NCI-H1048 (cell line): ENCODE measurements at places on chromosomes 12 and 14.

DNA sequence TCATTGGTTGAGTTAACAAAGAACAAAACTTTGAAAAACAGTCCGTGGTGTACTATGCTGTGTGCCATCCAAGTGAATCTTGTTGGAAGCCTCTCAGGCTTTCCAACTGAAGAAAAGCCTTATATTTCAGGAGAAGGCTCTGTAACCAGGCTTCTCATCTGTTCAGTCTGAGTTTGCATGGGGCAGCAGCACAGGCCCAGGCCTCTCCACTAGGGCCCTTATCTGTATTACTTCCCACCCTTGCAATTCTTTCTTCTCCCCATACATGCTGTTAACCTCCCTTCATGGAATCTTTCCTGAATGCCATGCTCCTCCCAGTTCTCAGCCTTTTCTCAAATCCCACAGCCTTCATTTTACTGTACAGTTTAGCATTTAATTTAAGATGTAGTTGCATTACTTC is 28.3 kb downstream of the FRMD6 start:
- DNase-seq = no peak

DNA sequence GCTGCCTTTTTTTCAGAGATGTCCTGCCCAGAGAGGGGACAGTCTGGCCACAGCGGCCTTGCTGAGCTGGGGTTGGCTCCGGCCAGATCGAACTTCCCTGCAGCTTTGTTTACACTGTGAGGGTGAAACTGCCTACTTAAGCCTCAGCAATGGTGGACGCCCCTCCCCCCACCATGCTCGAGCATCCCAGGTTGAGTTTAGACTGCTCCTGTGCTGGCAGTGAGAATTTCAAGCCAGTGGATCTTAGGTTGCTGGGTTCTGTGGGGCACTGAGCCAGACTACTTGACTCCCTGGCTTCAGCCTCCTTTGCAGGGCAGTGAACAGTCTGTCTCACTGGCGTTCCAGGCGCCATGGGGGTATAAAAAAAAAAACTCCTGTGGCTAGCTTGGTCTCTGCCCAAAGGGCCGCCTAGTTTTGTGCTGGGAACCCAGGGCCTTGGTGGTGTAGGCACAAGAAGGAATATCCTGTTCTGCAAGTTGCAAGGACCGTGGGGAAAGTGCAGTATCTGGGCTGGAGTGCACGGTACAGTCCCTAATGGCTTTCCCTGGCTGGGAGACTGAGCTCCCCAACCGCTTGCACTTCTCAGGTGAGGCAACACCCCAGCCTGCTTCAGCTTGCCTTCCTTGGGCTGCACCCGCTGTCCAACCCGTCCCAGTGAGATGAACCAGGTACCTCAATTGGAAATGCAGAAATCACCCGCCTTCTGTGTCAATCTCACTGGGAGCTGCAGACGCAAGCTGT is 79.1 kb downstream of the LRIG3 start:
- no peak for DNase-seq

- peak; percentile 12 for DNase-seq
These were observed 74.9 kb upstream of the BCAT1 start for GRCh38 chr12:25023808-25024207.

DNA sequence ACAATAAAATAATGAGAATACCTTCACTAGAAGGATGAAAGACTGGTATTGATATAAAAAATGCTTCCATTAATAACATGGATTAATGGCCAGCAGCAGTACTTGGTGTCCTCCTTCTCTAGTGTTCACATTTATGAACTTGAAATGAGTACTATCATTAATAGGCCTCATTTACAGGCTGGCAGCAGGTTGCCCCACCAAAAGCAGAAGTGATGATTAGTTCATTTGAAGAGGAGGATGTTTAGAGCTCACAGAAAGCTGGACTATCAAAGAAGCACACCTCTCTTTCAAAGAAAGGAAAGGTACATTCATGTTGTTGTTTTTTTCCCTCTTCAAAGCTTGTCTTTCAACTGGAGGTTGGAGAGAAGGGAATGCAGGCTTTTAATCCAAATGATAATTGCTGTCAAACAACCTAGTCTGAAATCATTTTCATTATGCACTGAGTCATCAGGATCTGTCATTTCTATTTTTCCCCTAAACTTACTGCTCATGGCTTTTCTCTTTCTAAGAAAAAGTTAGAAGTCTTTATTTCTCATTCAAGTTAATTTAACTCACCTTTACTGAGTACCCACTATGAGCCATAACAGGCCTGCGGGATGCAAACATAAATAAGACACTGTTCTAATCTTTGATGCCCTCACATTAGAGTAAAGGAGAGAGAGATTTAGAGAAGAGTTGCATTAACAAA is 157.9 kb upstream of the GRIP1 start:
- no peak for DNase-seq

GRCh38 chr14:100159094-100159864 is at the start of gene DEGS2:
DEGS2 (minus strand) TSS chr14:100159645; CDS start chr14:100159587, 58 bp downstream.
- DNase-seq = no peak

- no peak for DNase-seq
These were observed 49.8 kb downstream of the SDR9C7 start for GRCh38 chr12:56884421-56884820.

DNA sequence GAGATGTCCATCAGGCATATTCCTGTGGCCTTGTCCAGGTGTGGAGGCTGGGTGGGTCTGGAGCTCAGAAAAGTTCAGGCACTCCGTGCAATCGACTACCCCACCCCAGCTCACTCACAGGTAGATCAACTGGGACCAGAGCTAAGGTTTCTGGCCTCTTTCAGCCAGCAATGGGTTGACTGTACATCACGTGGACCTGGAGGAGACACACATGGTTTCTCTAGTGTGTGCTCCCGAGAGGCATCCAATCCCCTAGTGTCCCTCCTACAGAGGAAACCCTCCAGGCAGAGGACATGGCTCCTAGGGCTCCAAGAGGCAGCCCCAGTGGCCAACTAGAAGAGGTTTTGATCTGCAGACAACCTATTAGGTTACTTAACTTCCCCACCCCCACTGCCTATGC is 119.5 kb upstream of the RGS6 start:
- DNase-seq = no peak

GRCh38 chr12:12095021-12095420 is 24.3 kb downstream of the BCL2L14 start:
- no peak for DNase-seq

DNA sequence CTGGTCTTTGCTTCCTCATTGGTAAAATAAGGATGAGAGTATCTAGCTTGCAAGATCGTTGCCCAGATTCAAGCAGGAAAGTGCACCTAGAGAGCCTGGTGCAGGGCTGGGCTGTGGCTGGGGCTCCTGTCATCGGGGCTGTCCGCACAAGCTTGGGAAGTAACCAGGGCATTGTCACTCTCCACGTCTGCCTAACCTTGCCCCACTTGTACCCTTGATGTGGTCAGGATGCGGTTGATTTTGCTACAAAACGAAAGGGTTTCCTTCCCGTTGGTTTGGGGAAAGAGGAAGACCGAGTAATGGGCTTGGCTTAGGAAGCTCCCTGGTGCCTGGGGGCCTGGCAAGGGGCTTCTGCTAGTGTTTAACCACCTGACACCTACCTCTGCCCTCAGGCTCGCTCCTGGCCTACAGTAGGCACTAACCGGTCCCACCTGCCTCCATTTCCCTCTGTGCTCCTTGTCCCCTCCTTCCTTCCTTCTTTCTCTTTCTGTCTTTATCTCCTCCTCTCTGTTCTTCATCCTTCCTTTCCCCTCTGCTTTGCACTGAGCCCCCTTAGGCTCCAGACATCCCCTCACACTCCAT is 21.8 kb downstream of the MVK start:
- no peak for DNase-seq

DNA sequence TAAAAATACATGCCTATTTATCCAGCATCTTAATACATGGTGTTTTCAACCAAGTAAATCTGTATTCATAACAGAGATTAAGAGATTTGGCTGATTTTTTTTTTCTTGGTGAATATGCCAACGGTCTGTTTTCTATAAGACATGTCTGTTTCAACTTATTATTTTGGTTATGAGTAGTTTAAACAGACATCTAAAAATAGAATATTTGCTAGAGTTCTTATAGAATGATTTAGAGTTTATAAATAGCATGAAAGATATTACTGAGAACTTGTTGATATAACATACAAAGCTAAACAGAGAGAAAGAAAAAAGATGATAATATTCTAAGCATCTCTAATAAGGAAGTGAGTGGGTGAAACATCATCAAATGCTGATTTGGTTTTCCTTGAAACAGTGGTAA is 199.9 kb downstream of the CCDC91 start:
- DNase-seq = no peak

GRCh38 chr12:11897923-11898322 is 172.8 kb upstream of the BCL2L14 start:
- no peak for DNase-seq

GRCh38 chr12:62328296-62328921 is 68.2 kb downstream of the USP15 start:
- no peak for DNase-seq

GRCh38 chr14:85536833-85537190 is 6.9 kb downstream of the FLRT2 start:
- DNase-seq = no peak

- no peak for DNase-seq
These were observed 428.1 kb downstream of the ZFP36L1 start for GRCh38 chr14:68364792-68365192.

- no peak for DNase-seq
These were observed 30.0 kb downstream of the POLE start for GRCh38 chr12:132657004-132657727.

- DNase-seq = no peak
These were observed 2.4 kb downstream of the CEP83 start for GRCh38 chr12:94457311-94457710.

DNA sequence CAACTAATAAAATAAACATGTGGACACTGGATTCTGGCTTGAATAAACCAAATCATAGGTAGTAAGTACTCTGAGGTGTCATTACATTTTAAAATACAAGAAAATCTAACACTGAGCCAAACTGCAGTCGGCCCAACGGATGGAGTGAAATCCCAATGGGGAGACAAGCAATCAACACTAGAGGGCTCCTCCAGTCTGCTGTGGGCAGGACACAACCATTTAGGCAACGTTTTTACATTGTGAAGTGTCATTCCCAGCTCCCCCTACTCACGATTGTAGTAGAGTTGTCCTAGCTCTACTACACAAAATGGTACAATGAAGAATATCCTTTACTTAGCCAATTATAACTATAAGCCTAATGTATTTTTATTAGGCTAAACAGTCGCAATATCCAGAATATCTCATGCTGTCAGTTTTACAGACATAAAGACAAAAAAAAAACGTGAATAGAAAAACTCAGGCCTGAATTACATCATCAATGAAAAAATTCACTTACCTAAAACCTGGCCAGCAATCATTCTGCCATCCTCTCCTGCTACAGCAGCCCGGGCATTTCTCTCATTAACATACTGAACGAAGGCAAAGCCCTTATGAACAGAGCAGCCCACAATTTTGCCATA is 35.7 kb downstream of the HNRNPC start:
- no peak for DNase-seq

GRCh38 chr12:11949738-11950411 is 120.9 kb upstream of the BCL2L14 start:
- DNase-seq = no peak

GRCh38 chr12:11827091-11828061 is 177.9 kb downstream of the ETV6 start:
- DNase-seq = no peak

DNA sequence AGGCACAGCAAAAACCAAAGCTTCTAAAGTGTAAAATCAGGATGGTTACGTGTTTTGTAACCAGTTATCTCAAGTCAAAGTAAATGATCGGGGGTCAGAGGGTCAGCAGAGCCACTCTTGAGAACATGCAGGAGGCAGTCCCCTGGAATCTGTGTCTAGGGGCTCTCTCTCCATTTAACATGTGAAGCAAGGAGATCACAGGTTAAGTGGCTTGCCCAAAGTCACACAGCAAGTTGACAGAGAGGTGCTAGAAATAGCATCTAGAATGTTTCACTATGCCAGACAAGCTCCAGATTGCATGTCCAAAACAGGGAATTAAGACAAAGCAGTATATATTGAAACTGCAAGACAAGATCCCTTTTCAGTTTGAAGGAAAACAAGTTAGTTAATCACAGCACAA is 33.4 kb downstream of the PPTC7 start:
- no peak for DNase-seq

DNA sequence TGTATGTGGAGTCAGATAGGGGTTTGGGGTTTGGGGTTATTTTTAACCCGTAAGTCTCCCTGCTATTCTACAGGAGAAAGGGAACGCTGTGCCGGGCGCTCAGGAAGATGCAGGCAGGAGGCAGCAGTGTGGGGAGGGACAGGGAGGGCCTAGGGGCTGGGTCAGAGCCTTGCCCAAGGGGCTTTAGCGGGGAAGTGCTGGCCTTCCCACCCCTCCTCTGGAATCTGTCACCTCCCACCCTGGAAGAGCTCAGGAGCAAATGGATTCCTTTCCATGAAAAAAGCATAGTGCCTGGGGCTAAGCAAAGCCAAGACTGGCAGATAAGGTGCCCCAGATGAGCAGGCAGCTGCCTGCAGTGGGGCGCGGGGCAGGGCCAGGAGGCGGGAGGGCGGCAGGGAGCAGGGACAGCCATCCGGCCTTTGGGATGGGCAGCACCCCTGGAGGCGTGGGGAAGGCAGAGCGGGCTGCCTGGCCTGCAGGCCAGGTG is 7.3 kb upstream of the INF2 start:
- DNase-seq = no peak
